Activated T-helper 2 cell treated with anti-CD3 and anti-CD28 coated beads, Interferon-gamma antibody, Interleukin-2, Interleukin-4, amounts not matched to agents 10 μg/mL and 5 μg/mL and 100 μg/mL, durations not matched to agents 14 hours and 24 hours and 36 hours (primary cell): ENCODE measurements at places on chromosomes 1 and 21. TPM values are rescaled to one million over a fixed set of nuclear protein-coding genes. Genes with fewer than 3 reads are reported as not detected.

- no peaks in the 10 kb centered on the region for H3K36me3 ChIP-seq
- no peak overlapping the region for H3K4me3 ChIP-seq
- peaks cover 3% of the 10 kb centered on the region for H3K27me3 ChIP-seq
- DNase-seq, result no peak
- peaks cover 4% of the 10 kb centered on the region for H3K4me1 ChIP-seq
- no peak overlapping the region for H3K27ac ChIP-seq
Observed at GRCh38 chr1:41493117-41493536, 8.6 kb upstream of the EDN2 start.

DNA sequence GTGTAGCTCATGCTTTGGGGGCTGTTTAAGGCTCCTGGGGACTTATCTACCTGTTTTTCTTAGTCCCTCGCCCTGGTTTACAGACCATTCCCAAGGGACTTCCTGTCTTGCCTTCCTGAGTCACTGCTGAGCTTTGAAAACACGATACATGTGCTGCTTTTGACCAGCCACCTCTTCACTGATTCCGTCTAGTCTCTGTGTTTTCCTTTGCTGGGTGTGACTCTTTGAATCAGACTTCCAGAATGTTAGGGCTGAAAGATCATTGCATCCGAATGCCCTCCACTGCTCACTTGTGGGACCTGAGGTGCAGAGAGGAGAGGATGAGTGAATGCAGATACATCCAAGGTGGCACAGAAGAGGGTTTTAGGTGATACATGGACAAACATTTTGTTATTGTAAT, 35.4 kb upstream of the CITED4 start:
- DNase-seq, result no peak
- H3K27ac ChIP-seq, result no peak overlapping the region
- peaks cover 5% of the 10 kb centered on the region for H3K36me3 ChIP-seq
- no peak overlapping the region for H3K4me3 ChIP-seq
- H3K4me1 ChIP-seq, result peaks cover 2% of the 10 kb centered on the region
- H3K27me3 ChIP-seq, result peaks cover 3% of the 10 kb centered on the region

DNA sequence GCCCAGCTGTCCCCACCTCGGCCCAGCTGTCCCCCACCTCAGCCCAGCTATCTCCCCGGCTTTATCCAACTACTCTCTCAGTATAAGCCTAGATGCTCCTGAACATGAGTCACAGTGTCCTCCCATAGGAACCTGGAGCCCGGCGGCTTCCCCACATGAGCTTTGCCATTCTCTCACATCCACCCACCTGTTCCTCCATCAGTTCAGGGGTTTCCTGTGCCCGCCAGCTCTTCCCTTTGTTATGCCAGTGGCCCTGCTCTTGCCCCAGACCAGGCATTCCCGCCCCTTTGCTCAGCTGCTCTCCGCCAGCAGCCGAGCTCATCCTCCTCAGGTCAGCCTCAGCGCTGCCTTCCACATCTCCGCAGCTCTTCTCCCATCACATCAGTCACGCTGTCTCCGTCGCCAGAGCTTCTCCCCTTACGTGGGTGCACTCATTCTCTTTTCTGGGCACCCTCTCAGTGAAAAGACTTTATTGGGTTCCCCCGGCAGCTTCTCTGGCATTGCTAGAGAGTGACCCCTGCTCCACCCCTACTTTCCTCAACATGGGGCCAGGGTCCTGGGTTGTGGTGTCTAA, 89.5 kb upstream of the CSF3R start:
- no peak overlapping the region for H3K4me3 ChIP-seq
- no peak overlapping the region for H3K27ac ChIP-seq
- no peak for DNase-seq
- peaks cover 5% of the 10 kb centered on the region for H3K27me3 ChIP-seq
- H3K4me1 ChIP-seq, result no peaks in the 10 kb centered on the region

The ADSS2 gene
- 66.1 and 66.3 TPM in 2 replicates for total RNA-seq

The TMPRSS3 gene
- total RNA-seq, result 81.0 and 88.1 TPM in 2 replicates

The OR6K3 gene
- not detected in 2 replicates for total RNA-seq

- DNase-seq, result no peak
- no peak overlapping the region for H3K4me3 ChIP-seq
- no peaks in the 10 kb centered on the region for H3K4me1 ChIP-seq
- no peak overlapping the region for H3K27ac ChIP-seq
- peaks cover 54% of the 10 kb centered on the region for H3K36me3 ChIP-seq
Observed at GRCh38 chr1:173852105-173852504, 15.7 kb downstream of the GAS5 start.

The FAM177B gene
- total RNA-seq, result not detected in 2 replicates

DNA sequence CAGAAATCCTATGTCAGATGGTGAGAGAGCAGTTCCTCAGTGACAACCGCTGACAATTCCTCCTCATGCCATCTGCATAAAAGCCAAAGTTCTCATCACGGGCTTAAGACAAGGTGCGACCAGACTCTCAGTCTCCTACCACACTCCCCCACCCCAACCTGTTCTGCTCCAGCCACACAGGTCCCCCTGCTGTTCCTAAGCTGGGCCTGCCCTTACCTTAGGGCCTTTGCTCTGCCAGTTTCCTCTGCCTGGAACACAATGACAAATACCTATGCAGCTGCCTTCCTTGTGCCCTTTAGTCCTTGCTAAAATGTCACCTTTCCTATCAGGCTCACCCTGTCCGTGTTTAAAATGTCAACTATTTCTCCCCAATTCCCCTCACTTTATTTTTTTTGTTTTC, 382.2 kb downstream of the NTNG1 start:
- H3K4me1 ChIP-seq, result peaks cover 6% of the 10 kb centered on the region
- no peaks in the 10 kb centered on the region for H3K27me3 ChIP-seq
- H3K27ac ChIP-seq, result no peak overlapping the region
- no peaks in the 10 kb centered on the region for H3K36me3 ChIP-seq

DNA sequence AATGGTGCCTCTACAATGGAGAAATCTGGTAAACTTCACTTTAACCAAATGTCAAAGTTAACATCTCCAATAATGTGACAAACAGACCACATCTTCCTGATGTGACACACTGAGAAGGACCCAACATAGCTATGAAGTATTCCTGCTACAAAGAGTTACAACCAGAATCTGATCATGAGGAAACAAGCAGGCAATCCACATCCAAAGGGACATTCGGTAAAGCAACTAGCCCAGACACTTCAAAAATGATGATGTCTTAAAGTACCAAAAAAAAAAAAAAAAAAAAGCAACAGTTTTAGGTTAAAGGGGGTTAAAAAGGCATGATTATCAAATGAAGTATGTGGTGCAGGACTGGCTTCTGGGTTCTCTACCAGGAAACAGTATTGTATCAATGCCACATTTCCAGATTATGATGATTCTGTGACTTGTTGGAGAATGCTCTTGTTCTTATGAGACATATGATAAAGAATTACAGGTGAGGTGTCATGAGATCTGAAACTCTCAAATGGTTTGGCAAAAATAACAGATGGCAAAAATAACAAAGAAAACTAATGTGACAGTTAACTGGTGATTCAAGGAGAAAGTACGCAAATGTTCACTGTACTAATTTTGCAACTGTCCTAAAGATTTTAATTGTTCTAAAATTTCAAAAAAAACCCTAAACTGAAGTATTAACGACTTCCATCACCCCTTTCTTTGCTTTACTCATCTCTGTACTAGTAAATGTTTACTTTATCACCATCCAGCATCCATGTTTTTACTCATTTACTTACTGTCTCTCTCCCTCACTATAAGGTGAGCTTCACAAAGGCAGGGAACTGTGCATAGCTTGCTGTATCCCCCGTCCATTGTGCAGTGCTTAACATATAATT, 2.8 kb downstream of the CD58 start:
- peaks cover 62% of the 10 kb centered on the region for H3K4me1 ChIP-seq
- no peak for DNase-seq
- peak overlapping the region; percentile 76 for H3K27ac ChIP-seq
- H3K36me3 ChIP-seq, result peaks cover 63% of the 10 kb centered on the region

The CATSPER4 gene
- not detected in 2 replicates for total RNA-seq

- no peak overlapping the region for H3K27ac ChIP-seq
- H3K4me1 ChIP-seq, result peaks cover 16% of the 10 kb centered on the region
- no peaks in the 10 kb centered on the region for H3K36me3 ChIP-seq
- H3K4me3 ChIP-seq, result peak overlapping the region; percentile 55
Observed at GRCh38 chr1:23837908-23838307, 12.7 kb upstream of the HMGCL start.
